ENCODE measurements at places on chromosomes 5 and 9. TPM values are rescaled to one million over a fixed set of nuclear protein-coding genes. Genes with fewer than 3 reads are reported as not detected.

QRFP gene
- total RNA-seq: not detected

DNA sequence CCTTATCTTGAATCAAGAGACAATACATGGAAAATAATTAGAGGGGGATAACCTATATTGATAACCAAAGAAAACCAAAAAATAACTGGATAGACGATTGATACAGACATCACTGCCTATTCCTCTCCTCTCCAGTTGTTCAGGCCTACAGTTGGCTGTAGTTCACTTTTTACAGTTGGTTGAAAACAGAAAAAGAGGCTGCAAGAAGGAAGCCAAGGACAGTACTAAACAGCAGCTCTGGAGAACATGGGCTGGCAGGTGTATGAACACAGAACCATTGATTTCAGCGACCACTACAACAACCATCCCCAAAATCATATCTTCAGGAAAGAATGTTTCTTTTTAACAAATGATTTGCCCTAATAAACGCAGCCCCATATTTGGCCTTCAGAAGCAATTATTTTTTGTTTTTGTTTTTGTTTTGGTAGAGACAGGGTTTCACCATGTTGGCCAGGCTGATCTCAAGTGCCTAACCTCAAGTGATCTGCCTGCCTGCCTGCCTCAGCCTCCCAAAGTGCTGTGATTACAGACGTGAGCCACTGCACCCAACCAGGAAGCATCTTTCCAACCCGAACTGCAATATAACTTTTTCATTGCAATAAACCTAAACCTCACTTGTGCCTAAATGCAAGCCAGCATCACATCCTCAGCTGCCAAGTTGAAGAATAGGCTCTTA lies 64.3 kb downstream of the MLLT3 start:
- DNase-seq: no peak

RXRA gene
- 22.8 TPM for total RNA-seq

- no peak for DNase-seq
These were observed 26.8 kb downstream of the BARHL1 start for GRCh38 chr9:132609184-132609583.

GRCh38 chr9:36317766-36318165 lies 59.5 kb upstream of the GNE start:
- DNase-seq: no peak

GRCh38 chr5:9572246-9572645 lies 26.4 kb upstream of the SEMA5A start:
- DNase-seq: no peak

DNA sequence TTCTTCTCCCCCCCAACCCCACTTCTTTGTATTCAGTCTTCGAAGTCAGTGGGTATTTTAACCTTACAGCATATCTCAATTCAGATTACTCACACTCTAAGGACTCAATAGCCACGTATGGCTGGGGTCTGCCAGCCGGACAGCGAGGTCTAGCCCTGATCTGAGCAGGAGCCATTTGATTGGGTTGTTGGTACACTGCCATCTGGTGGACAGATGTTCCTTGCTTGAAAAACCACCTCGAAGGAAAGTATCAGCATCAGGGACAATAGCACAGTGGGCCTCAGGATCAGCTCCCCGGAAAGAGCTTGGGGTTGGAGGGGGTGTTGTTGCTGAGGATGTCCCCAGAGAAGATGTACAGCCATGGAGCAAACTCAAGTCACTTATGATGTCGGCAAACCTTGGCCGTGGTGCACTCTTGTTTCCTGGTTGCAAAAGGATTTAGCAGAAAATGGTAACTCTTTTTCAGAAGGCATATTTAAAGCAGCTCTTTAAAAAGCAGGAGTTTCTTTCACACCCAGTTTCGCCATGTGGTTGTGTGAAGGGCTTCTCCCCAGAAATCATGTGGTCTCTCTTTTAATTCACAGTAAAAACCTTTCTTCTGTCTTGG lies 31.7 kb upstream of the KCNMB1 start:
- DNase-seq: peak; percentile 22

DNA sequence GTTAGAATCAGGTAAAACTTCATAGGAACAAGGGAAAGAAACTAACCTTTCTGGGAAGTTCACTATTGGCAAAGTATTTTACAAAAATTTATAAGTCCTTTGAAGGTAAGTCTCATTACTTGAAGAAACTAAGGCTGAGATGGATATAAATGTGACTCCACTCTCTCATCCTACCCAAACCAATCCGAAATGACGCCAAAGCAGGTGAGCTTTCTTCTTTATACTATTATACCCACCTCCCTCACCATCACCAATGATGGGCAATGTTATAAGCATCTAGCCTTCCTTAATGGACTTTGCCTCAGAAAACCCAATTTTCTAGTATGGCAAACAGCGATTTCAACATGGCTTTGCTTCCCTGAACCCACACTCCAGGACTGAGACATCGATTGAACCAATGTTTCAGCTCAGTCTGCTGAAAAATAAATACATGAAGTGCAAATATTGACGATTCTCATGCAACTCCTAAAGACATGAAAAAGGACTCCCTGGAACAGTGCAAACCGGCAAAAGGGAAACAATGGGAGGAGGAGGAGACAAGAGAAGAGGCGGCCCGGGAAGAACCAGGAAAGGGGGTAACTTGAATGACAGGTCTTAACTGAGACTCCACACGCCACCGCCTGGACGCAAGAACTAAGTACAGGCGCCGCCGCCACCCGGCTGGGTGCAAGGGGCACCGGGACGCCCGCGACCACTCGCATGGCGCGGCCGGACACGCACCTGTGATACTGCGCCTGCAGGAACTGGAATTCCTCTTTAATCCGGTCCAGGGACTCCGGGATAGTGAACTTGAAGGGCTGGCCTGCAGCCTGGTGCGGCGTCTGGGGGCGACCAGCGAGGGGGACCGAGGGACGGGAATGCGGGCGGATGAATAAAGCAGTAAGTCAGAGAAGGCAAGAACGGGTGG lies 2.5 kb downstream of the TLE1 start:
- no peak for DNase-seq

TRUB2 gene
- total RNA-seq: 36.1 TPM

DNA sequence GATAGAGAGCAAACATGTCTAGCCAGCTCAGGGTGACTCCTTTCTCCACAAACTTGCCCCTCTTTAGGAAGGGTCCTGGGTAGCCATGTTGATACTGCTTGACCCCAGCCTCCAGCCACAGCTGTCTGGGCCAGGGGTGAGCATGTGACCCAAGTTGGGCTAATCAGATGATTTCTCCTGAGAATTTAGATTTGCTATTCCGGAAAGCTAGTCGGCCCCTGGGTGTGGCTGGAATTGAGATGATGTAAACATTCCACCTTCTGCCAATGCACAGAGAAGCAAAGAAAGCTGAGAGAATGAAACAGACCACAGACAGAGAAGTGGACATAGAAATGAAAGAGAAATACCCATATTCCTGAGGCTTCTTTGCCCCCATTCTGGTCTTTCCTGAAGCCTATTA lies 17.8 kb upstream of the B4GALT1 start:
- no peak for DNase-seq

- DNase-seq: no peak
These were observed 133.7 kb upstream of the MAP1B start for GRCh38 chr5:71973563-71973962.

SCGB3A1 gene
- total RNA-seq: not detected

- no peak for DNase-seq
These were observed 20.7 kb downstream of the CDC37L1 start for GRCh38 chr9:4700091-4700490.

MSX2 gene
- total RNA-seq: not detected

Data from activated T-helper 2 cell treated with anti-CD3 and anti-CD28 coated beads, Interferon-gamma antibody, Interleukin-2, Interleukin-4, amounts not matched to agents 10 μg/mL and 5 μg/mL and 100 μg/mL, durations not matched to agents 14 hours and 24 hours and 36 hours (primary cell).